ENCODE measurements at places on chromosomes 4 and X. TPM values are rescaled to one million over a fixed set of nuclear protein-coding genes. Genes with fewer than 3 reads are reported as not detected.

TRIM60 gene
- total RNA-seq: not detected

POLN gene
- total RNA-seq: 8.0 TPM

CFP gene
- total RNA-seq: 7.6 TPM

CPZ gene
- not detected for total RNA-seq

TSPAN5 gene
- 19.0 TPM for total RNA-seq

DNAAF6 gene
- total RNA-seq: not detected

SMIM10 gene
- total RNA-seq: 1.3 TPM

SMS gene
- total RNA-seq: 109 TPM

RHOXF2B gene
- total RNA-seq: not detected

HTN1 gene
- total RNA-seq: not detected

CTSO gene
- 2.7 TPM for total RNA-seq

ZNF330 gene
- total RNA-seq: 43.7 TPM

FGF5 gene
- not detected for total RNA-seq

NHSL2 gene
- total RNA-seq: 0.15 TPM

WDR17 gene
- 2.9 TPM for total RNA-seq

LAGE3 gene
- 37.4 TPM for total RNA-seq

CXCL11 gene
- total RNA-seq: not detected

SLITRK2 gene
- total RNA-seq: not detected

RAI2 gene
- total RNA-seq: not detected

TMSB15B gene
- total RNA-seq: 11.1 TPM

ADD1 gene
- 254 TPM for total RNA-seq

GRIA2 gene
- total RNA-seq: not detected

ZFYVE28 gene
- total RNA-seq: 42.7 TPM

FGD1 gene
- total RNA-seq: not detected

ANXA10 gene
- not detected for total RNA-seq

FAM53A gene
- total RNA-seq: 2.6 TPM

NLRP2B gene
- total RNA-seq: not detected

VSIG4 gene
- total RNA-seq: 0.24 TPM

STBD1 gene
- total RNA-seq: 1.0 TPM

PLAC1 gene
- total RNA-seq: not detected

UGT8 gene
- 0.82 TPM for total RNA-seq

CNGA1 gene
- total RNA-seq: not detected

NAP1L3 gene
- total RNA-seq: 0.79 TPM

BST1 gene
- total RNA-seq: 0.58 TPM

SPANXB1 gene
- not detected for total RNA-seq

VCX3A gene
- total RNA-seq: not detected

HPGDS gene
- not detected for total RNA-seq

CFAP299 gene
- total RNA-seq: not detected

RHOXF1 gene
- not detected for total RNA-seq

RPA4 gene
- total RNA-seq: 0.37 TPM

ATOH1 gene
- total RNA-seq: not detected

ASB5 gene
- not detected for total RNA-seq

RAB40A gene
- total RNA-seq: 0.45 TPM

PPEF2 gene
- 0.24 TPM for total RNA-seq

ADH7 gene
- total RNA-seq: not detected

GAGE12H gene
- not detected for total RNA-seq

FBXL5 gene
- total RNA-seq: 26.3 TPM

WDR13 gene
- 45.6 TPM for total RNA-seq

PPP1R2C gene
- total RNA-seq: not detected

GPRIN3 gene
- 43.5 TPM for total RNA-seq

PTTG2 gene
- 0.39 TPM for total RNA-seq

PCDH10 gene
- total RNA-seq: not detected

SSX4B gene
- total RNA-seq: not detected

CENPE gene
- total RNA-seq: 39.4 TPM

ABLIM2 gene
- 0.53 TPM for total RNA-seq

TAB3 gene
- 25.1 TPM for total RNA-seq

ZCCHC12 gene
- 0.87 TPM for total RNA-seq

ADGRL3 gene
- total RNA-seq: not detected

AMTN gene
- not detected for total RNA-seq

GAGE12E gene
- total RNA-seq: not detected
